ENCODE measurements at places on chromosomes 16 and 17. TPM values are rescaled to one million over a fixed set of nuclear protein-coding genes. Genes with fewer than 3 reads are reported as not detected.
A peak's percentile ranks its signal among the peaks of the same experiment; 100 is the strongest.

SMIM36 gene
- not detected for total RNA-seq

GRB7 gene
- total RNA-seq: not detected

DNA sequence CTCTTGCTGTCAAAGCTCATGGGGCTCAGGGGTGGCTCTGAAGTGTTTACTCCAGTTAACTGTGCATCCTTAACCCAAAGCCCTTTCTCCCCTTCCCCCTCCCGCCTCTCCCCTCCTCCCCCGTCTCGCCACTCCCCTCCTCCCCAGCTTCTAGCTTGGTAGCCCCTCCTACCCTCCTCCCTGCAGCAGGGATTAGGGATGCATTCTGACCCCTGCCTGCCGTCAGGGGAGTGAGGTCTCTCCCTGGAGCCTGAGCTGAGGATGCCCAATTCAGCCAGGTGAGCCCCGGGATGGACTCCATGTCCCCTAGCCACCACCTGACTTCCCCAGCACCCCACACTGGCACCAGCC is 1.6 kb downstream of the HS3ST6 start:
- DNase-seq: no peak
- H3K4me1 ChIP-seq: no peaks in the 10 kb centered on the region
- H3K36me3 ChIP-seq: no peaks in the 10 kb centered on the region
- no peak overlapping the region for H3K27ac ChIP-seq

MYH2 gene
- 0.65 TPM for total RNA-seq

GRCh38 chr16:17213974-17214373 is 256.8 kb downstream of the XYLT1 start:
- H3K27ac ChIP-seq: no peak overlapping the region
- no peaks in the 10 kb centered on the region for H3K4me1 ChIP-seq
- H3K4me3 ChIP-seq: no peak overlapping the region
- DNase-seq: no peak

- DNase-seq: peak; percentile 47
- H3K27me3 ChIP-seq: no peaks in the 10 kb centered on the region
- no peak overlapping the region for H3K27ac ChIP-seq
- H3K4me1 ChIP-seq: no peaks in the 10 kb centered on the region
Observed at GRCh38 chr16:89018282-89019158, 41.5 kb upstream of the CBFA2T3 start.

DNA sequence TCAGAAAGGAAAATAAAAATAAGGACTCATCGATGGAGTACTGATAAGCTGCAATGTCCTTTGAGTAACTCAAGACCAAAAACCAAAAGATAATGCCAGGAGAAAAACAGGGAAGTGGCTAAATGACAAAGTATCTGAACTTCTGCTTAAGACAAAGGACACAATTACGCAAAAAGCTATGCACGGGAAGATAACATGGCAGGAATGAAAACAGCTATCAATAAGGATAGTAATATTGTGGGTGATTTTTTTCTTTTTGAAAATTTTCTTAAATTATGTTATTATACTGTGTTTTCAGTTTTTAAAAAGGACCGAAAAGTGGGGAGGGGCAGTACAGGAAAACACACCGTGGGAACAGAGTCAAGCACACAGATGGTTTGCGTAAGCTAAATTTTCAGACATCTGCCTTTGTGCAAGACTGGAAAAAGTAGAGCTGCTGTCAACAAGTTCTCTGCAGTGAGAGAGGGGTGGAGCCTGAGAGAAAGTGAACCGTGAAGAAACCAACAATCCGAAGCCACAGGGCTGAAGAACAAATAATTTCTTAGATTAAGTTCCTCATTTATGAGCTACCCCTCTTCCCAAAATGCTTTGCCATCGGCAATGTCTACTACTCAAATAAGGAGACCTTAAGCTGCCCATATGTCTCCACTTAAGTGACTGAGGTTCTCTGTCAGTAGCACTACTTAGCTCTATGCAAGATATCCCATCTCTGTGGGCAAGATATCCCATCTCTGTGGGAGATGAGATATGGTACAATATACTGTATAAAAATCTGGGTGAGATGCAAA is 99.9 kb upstream of the CORO6 start:
- H3K36me3 ChIP-seq: no peaks in the 10 kb centered on the region
- DNase-seq: peak; percentile 77
- H3K27ac ChIP-seq: peak overlapping the region; percentile 60
- H3K27me3 ChIP-seq: no peaks in the 10 kb centered on the region

HNF1B gene
- total RNA-seq: not detected

GRCh38 chr17:64784353-64785010 is 122.4 kb upstream of the SMURF2 start:
- H3K27ac ChIP-seq: no peak overlapping the region
- H3K4me1 ChIP-seq: peaks cover 10% of the 10 kb centered on the region
- H3K36me3 ChIP-seq: no peaks in the 10 kb centered on the region
- H3K4me3 ChIP-seq: no peak overlapping the region

- H3K4me3 ChIP-seq: no peak overlapping the region
- no peaks in the 10 kb centered on the region for H3K36me3 ChIP-seq
- no peaks in the 10 kb centered on the region for H3K27me3 ChIP-seq
- no peak overlapping the region for H3K27ac ChIP-seq
Observed at GRCh38 chr16:16879567-16880251, 500.8 kb downstream of the NPIPA7 start.

- no peak overlapping the region for H3K4me3 ChIP-seq
- peaks cover 16% of the 10 kb centered on the region for H3K4me1 ChIP-seq
- H3K27ac ChIP-seq: peak overlapping the region; percentile 73
- peak; percentile 93 for DNase-seq
Observed at GRCh38 chr16:24748242-24748641, 18.8 kb downstream of the TNRC6A start.

Data from GM23248 (cell line).